ENCODE measurements at places on chromosomes 7 and 10.

DNA sequence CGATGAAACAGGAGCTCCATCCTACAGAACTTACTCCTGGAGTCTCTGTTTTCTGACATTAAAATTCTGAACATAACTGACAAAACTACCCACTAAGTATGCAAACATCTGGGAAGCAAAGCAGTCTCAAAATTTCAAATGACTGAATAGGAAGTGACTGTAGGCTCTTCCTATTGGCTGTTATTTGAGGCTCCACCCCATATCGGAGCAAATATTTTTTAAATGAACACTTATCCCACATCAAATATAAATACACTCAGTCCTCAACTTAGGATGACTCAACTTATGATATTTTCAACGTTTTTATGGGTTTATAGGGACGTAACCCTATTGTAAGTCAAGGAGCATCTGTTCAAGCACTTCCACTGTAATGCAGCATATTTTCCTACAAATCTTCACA lies 8.8 kb downstream of the HSPA12A start:
- DNase-seq, result peak; percentile 58

- peak; percentile 90 for DNase-seq
Measured at GRCh38 chr7:6015917-6016652, 7.0 kb downstream of the AIMP2 start.

DNA sequence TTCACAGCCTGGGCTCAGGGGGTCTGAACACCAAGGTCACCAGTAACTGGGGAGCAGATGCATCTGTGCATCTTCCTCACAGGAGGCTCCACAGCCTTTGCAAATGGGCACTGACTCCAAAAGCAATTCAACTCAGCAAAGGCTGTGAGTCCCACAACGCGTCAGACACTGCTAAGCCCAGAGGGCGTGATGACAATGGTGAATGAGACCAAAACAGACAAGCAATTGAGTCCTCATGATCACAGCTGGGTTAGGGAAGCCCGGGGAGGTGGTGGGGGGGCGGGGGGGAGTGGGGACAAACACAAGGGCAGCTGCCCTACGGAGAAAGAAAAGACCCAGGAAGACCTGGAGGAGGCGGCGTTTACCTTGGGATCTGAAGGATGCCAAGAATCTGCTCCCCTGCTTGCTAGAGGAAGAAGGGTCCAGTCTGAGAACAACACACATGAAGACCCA lies 61.6 kb upstream of the RNF32 start:
- no peak for DNase-seq

DNA sequence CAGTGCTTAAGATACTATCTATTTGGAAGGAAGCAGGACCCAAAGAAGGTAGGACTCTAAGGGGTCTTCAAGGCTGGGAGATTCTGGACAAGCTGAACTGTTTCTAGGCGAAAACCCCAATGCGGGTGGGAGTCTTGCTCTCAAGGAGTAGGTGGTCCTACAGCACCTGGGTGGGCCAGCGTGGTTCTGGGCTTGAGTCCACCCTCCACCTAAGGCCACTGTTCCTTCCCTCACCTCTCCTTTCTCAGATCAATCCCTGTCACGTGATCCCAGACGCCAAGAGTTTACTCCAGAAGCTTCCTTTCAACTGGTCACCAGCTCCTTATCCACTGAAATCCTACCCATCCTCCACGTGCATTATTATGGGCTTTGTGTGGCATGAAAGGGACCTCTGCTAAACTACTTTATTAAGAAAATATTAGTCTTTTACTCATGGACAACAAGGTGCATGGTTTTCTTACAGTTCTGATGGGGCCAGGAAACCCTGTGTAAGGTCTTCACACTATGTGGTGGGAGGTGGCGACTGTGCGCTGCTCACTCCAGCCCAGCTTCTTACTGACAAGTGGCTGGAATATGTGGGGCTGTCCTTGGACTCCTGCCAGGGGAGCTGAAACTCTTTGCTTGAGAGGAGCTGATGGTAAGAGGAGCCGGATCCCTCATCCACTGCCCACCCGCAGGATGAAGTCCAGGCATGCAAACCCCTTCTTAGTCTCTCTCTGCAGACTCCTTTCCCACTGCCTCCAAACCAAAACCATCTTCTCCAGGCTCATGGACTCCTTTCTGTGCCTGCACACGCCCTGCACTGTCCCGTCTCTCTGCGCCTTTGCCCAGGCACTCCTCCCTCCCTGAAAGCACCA lies 1.6 kb downstream of the ZNF746 start:
- DNase-seq, result peak; percentile 35

DNA sequence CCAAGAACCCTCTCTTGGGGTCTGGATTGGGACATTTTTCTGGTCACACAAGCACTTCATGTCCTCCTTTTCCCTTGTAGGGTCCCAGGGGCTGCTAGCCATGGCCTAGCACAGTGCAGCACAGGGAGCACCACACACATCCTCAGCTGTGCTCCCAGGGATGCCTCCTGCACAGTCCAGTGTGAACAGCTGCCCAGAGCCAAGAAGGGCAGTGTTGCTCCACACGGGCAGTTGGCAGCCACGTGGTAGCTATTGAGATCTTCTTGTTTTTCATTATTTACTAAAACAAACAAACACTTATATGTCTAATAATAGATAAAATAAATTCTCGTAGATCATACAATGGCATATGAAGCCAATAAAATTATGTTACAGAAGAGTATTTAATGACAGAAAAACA lies 13.9 kb upstream of the LANCL2 start:
- no peak for DNase-seq

- no peak for DNase-seq
Measured at GRCh38 chr7:31487071-31487470, 26.8 kb upstream of the ITPRID1 start.

DNA sequence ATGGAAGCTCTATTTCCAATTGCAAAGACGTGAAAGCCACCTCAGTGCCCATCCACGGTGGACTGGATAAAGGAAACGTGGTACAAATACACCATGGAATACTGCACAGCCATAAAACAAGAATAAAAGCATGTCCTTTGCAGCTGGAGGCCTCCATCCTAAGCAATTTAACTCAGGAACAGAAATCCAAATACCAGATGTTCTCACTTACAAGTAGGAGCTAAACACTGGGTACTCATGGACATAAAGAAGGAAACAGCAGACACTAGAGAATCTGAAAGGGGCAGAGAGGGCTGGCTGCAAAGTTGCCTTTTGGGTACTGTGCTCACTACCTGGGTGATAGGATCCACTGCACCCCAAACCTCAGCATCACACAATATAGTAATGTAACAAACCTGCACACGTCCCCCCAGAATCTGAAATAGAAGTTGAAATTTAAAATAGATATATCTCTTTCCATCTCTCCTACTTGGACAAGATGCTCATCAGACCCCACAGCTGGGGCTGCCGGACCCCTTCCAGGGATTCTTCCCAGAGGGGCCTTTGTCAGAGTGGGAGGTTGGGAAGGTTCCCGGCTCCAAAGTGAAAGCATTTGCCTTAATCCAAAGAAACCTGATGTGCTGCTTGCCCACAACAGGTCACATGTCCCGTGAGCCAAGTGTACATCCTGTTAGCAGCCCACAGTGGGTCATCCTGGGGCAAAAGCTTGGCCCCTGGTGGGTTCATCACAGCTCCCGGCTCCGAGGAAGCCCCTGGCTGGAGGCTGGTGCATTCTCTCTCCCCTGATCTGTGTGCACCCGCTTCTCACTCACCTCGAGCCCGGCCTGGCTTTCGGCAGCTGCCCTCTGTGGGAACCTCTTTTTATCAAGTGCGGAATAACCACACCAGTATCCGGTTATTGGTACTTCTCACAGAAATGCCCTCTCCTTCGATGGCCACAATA lies 172.3 kb upstream of the PPP2R2D start:
- DNase-seq, result no peak

GRCh38 chr10:71687077-71687476 lies 32.5 kb downstream of the C10orf105 start:
- DNase-seq, result no peak

- peak; percentile 20 for DNase-seq
Measured at GRCh38 chr7:75967487-75967997, 26.9 kb downstream of the TMEM120A start.

DNA sequence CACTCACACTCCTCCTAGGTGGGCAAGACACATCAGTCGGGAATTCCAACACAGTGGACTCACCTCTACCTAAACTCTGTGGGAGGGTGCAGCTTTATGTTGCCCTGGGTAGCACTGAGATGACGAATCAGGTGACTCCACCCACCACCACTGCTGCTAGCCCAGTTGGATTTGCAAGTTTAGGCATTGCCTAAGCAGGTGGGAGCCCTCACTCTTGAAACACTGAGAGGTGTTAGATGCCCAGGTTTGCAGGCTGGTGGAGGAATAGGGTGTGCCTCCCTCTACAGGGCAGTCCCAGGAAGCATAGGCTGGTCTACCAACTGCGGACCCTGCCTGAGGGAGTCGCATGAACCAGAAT lies 708.9 kb downstream of the POM121L12 start:
- DNase-seq, result no peak

- DNase-seq, result no peak
Measured at GRCh38 chr7:98105942-98106544, 619 bp upstream of the LMTK2 start.

- DNase-seq, result no peak
Measured at GRCh38 chr10:111766464-111766863, 417.1 kb downstream of the GPAM start.

GRCh38 chr10:22625516-22626290 lies 88.7 kb downstream of the PIP4K2A start:
- no peak for DNase-seq

DNA sequence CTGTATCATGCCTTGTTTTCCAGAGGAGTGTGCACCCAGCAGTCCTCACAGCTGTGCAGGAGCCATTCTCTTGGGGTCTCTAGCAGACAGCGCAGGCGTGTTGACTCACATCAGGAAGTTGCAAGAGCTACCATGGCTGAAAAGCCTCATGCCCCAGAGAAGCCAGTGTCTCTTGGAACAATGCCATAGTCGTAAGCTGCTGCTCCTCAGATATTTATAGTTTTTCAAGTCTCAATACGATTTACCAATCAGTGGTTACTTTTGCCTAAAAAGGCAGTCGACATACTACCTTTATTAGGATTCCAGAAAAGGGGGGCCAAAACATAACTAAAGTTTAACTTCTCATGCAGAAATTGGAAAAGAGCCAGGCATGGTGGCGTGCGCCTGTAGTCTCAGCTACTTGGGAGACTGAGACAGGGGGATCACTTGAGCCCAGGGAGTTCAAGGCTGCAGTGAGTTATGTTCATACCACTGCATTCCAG lies 407.7 kb downstream of the PARD3 start:
- no peak for DNase-seq

GRCh38 chr10:18675086-18675801 lies 16.0 kb downstream of the ARL5B start:
- no peak for DNase-seq

- no peak for DNase-seq
Measured at GRCh38 chr7:29346231-29346978, 151.8 kb downstream of the CHN2 start.

DNA sequence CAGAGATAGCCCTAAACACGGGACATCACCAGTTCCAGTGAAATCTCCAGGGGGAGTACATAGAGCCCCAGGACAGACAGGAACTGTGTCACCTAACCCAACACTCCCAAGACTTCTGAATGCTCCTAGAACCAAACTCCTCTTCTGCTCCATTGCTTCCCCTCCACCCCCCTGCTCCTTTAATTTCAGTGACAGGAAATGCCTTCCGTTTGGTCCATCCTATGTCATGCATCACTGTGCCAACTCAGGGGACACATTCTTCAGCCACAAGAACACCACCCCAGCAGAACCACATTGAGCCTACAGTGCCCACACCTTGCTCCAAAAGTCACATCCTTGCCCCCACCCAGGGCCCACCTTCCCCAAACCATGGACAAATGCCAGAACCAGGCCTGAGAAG lies 100.5 kb downstream of the KCNMA1 start:
- no peak for DNase-seq

DNA sequence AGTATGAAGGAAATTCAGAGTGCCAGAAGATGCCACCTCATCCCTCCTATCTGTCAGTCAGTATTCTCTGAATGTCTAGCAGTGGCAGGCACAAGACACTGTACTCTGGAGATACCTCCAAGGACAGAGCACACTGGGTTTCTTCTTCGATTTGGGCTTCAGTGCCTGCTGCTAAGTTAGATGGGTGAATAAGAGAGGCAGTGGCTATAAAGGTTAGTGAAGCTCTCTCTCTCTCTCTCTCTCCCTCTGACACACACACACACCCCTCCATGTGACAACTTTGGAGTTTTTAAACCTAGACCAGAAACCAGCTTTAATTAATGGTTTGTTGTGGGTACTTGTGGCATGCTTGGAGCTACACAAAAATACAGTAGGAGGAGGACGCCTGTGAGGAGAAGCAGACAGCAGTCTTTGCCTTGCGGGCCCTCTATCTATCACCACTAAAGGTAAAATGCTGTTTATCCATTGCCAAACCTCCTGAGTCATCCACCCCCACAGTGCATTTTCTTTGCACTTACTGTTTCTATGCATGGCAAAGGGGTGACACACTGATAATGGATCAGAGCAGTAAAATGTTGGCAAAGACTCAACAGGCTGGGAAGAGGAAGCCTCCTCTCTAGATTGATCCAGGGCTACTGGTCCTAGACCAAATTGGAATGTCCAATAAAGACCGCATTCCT lies 102.5 kb downstream of the TRIL start:
- DNase-seq, result peak; percentile 80

DNA sequence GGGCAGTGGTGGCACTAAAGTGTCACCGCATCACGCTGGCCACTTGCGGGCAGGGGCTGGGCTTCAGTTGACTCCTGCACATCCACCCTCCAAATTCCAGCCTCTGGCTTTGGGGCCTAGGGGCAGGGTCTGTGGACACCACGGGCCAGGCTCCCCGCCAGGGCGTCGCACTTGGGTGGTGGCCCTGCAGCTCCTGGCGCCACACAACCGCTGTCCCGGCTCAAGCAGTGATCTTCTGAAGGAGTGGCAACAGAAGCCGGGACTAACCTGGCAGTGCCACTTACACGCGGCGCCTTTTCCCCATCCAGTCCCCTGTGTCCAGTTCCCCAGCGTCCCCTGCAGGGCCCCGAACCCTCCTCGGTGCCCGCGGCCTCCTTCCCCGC lies 134.3 kb upstream of the ZNF92 start:
- DNase-seq, result no peak

- no peak for DNase-seq
Measured at GRCh38 chr7:45176091-45176490, 18.5 kb downstream of the RAMP3 start.

- DNase-seq, result no peak
Measured at GRCh38 chr10:127221281-127221680, 24.9 kb upstream of the INSYN2A start.

DNA sequence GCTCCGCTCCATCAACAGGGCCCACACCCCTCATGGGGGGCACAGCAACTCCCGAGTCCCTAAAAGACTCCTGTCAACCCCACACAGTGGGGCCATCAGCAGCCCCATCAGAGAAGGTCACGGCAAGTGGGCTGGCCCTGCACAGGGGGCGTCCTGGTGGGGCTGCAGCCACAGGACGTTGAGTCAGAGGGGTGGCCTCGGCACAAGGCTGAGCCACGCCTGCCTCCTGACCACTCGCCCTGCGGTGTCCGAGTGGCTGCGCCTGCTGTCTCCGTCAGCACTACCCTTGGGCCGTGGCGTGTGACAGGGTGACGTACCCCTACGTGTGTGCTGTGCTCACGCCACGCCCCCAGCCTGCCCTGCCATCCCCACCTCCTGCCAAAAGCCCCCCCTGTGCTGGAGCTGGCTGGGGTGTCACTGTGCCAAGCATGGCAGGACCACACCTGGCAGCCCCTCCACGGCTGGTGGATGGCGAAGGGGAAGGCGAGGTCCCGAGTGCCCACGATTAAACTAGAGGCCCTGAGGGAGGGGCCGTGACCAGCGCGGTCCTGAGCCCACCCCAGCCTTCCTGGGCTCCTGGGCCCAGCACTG lies 26.0 kb upstream of the NKX6-2 start:
- no peak for DNase-seq

GRCh38 chr7:122217125-122217524 lies 73.1 kb upstream of the AASS start:
- no peak for DNase-seq
